DMS53 (cell line): ENCODE measurements at places on chromosomes 12 and 14.
A peak's percentile ranks its signal among the peaks of the same experiment; 100 is the strongest.

GRCh38 chr12:29403991-29404390 is 23.0 kb upstream of the ERGIC2 start:
- no peak for DNase-seq

GRCh38 chr14:104514156-104514848 is 65.3 kb upstream of the C14orf180 start:
- DNase-seq, result no peak

GRCh38 chr12:132161796-132162507 is 17.7 kb downstream of the NOC4L start:
- DNase-seq, result no peak

DNA sequence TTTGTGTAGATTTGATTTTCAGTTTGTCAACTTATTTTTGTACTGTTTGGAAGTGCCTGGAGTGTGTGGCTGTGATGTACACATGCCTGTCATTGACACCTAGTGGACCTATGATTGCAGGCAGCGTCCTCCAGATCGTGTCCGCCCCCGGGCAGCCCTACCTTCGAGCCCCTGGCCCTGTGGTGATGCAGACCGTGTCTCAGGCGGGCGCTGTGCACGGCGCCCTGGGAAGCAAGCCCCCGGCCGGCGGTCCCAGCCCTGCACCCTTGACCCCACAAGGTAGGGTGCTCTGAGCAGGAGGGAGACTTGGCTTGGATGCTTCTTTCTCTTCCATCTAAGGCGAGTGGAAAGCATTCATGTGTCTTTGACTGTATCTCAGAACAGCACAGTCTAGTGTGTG is 75.8 kb downstream of the EP400 start:
- no peak for DNase-seq

GRCh38 chr14:103801459-103801858 is 45.9 kb downstream of the PPP1R13B start:
- no peak for DNase-seq

DNA sequence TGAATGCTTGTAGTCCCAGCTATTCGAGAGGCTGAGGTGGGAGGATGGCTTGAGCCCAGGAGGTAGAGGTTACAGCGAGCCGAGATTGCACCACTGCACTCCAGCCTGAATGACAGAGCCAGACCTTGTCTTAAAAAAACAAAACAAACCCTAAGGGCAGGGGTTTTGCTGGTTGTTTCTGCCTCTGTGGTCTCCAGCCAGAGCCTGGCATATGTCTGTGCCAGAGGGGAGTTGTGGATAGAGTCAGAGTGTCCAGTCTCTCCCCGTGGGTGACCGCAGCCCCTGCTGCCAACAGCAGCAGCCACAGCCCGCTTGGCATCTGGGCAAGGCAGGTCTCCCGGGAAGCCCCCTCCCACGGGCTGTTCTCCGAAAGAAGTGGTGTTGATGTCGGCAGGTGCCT is 37.6 kb downstream of the MVK start:
- no peak for DNase-seq

DNA sequence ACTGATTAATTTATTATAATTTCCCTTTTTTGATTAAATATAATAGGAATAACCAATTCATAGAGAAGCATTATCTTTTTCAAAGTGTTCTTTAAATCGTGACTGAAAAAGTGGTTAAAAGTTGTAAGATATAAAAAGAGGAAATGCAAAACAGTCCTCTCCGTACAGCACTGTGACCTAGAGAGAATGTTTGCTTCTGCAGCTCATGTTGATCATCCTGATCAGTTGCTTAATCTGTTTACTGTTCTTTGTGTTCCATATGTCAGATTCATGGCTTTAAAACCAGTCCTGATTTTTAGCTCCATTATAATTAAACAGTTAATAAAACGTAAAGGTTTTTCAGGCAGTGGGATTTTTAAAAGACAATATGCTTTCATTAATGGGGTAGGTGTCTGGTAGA is 4.7 kb downstream of the TTC8 start:
- no peak for DNase-seq

GRCh38 chr12:120062976-120063579 is 53.5 kb downstream of the RAB35 start:
- DNase-seq, result no peak

- DNase-seq, result peak; percentile 97
These were observed 237.9 kb downstream of the IPO8 start for GRCh38 chr12:30457621-30458289.

- no peak for DNase-seq
These were observed 36.7 kb upstream of the TMEM233 start for GRCh38 chr12:119556854-119557253.

DNA sequence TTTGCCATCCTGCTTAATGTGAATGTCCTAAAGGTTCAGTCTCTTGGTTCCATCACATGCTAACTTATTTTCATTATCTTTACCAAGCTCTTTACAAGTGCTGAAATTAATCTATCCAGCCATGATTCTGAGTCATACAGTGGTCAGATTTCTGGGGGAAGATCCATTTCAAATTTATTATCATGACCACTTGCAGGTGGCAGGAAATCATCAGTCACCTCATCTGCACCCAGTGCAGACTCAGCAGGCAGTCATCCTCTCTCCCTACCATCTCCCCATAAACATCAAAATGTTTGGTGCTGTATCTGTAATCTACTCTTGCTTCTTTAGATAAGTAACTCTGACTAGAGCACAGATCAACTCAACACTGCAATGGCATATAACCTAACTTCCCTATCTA is 23.5 kb downstream of the ATG14 start:
- DNase-seq, result no peak

DNA sequence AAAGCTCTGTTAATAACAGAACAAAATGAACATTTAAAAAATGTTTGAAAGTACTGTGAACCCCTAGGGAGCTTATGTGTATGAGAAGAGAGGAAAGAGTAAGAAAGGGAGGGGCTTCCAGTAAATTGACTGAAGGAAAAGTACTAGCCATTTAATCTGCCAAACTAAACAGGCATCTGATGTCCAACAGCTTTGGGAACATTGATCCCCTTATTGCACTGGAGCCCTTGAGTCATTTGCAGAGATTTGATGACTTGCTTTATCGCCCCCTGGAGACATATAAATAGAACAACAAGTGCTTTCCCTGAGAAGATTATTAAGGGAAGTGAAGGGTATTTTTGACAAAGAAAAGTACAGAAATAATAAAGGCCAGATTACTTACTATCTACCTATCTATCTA is 319.3 kb upstream of the NOVA1 start:
- DNase-seq, result peak; percentile 35

DNA sequence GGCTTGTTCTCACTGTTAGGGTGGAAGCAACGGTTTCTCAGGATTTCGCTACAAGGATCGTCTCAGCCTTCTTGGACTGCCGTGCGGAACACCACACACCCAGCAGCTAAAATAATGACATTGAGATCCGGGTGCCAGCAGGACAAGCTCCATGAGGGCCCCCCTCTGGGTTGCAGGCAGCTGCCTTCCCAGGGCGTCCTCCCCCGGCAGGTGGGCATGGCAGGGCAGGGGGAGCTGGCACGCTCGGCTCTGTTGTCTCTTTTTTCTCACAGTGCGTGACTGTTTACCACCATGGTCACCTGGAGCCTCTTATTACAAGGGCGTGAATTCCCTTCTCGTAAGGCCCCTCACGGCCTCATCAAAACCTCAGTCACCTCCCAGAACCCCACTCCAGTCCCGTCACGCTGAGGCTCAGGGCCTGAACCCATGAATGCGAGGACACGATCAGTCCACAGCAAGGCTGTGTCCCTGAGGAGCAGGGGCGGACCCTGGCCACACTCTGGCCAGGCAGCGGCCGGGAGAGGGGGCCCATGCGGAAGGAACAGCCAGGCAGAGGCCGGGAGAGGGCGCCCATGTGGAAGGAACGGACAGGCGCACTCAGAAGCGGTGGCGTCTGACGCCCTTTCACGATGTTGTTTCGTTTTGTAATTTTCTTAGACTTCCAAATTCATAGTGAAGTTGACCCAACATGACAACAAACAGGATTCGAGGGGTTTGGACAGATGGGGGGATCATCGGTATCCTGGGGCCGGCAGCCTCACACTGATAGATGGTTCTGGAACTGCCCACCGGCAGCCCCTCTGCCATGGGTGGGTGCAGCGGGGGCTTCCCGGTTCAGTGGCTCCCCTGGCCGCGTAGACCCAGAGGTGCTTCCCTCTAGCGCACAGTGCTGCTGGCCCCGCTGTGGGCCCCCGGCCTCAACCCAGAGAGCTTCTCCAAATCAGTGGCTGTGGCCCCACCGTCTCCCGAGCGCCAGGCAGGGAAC is 10.0 kb downstream of the LRCOL1 start:
- DNase-seq, result peak; percentile 91

DNA sequence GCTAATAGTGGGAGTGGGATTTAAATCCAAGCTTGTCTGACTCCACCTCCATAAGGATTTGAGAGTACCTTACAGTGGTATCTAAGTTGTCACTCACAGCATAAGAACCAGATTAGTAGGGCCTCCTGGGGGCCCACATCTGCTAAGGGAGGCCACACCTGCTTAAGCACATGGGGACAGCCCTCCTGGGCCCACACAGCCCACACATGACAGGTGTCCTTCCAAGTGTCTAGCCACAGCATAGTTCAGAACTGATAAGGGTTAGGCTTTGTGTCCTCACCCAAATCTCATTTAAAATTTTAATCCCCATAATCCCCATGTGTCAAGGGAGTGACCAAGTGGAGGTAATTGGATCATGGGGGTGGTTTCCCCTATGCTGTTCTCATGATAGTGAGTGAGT is 186.0 kb upstream of the HMGA2 start:
- no peak for DNase-seq

DNA sequence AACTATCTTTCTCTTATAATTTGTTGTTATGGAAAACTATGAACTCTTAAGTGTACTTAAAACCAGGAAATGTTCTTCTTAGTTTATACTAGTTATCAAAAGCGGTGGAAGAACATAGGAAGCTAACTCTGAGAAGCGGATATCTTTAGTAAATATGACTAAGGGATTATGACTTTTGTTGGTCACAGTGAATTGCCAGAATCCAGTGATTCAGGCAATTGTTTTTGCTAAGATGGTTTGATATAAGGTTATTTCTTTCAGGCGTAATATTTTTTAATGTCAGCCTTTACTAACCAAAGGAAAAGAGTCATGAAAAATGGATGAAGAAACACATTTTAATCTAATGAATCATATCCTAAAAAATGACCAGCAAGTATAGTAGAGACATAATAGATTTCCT is 473.5 kb downstream of the FOXG1 start:
- no peak for DNase-seq

GRCh38 chr12:46209170-46209569 is 59.7 kb downstream of the SLC38A1 start:
- peak; percentile 59 for DNase-seq

GRCh38 chr14:30813216-30813615 is 61.1 kb upstream of the COCH start:
- DNase-seq, result no peak

DNA sequence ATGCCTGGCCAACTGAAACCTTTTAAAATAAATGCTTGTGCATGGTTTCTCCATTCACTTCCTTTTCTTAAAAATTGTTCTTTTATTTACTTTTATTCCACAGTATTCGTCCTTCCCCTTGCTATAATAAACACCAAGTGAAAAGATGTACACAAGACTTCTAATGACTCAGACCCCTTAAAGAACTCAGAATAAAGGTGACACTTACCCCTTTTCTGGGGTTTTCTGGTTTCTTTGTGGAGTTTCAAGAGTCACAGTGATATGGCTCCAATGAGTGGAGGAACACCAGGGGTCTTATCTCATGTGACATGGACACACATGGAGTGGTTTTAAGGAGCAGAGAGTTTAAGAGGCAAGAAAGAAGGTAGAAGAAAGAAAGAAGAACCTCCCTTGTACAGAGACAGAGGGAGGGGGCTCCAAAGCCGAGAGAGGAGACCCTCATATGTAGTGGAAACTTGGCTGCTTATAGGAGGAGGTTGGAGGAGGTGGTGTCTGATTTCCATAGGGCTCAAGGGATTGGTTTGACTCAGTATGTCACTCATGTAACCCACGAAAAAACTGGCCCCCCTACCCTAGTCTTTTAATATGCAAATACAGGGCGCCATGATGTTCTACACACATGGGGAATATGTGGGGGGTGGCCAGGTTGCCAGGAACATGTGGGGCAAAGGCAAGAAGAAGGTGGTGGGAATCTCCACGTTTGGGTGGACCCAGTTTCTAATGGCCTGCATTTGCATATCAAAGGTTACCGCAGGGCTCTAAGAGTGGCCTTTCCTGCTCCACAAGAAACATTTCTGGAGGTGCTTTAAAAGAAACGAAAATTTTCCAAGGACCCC is 22.1 kb upstream of the CD69 start:
- DNase-seq, result no peak

DNA sequence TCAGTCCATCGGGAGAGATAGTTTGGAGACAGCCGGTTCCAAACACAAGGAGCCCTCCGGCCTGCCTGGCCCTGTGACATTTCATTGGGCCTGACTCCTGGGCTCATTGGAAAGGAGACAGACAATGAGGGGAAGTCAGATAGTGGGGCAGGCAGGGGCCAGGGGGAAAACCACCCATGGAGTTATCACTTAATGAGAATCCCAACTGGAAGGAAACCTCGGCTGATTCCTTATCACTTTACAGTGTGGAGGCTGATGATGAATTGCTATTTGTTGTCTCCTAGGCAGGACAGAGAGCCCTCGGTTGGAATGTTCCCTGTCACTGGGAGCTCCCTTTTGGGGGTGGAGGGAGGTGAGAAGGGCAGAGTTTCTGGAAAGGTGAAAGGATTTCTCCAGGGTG is 44.4 kb downstream of the TBX5 start:
- DNase-seq, result no peak

DNA sequence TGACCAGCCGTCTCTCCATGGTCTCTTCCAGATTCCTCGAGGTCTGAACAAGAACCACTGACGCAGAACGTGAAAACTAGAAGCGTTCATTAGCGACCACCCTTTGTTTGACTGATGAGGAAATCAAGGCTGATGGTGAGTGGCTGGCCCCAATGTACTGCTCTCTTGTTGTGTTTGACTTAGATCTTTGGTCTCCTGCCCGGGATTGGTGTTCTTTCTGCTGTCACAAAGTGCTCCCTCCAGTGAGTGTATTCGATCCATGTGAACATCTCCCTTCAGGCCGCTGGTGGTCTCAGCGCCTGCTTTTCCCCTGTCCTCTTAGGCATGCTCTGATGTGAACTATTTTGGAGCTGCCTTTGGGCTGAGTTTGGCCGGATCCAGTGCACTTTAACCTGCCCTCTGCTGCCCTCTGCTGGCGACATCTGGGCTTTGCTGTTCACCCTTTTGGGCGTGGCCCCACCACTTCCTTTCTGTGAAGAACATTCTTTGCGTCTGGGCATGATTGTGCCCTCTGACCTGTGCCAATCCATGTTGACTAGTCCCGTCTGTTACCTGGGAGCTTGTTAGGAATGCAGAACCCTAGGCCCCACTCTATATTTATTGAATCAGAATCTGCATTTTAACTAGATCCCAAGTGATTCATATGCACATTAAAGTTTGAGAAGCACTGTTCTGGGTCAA is 279.1 kb downstream of the TTC6 start:
- peak; percentile 73 for DNase-seq

GRCh38 chr12:115871714-115872113 is 405.8 kb downstream of the MED13L start:
- DNase-seq, result peak; percentile 97

- no peak for DNase-seq
These were observed 55.6 kb downstream of the NT5DC3 start for GRCh38 chr12:103785243-103786031.

DNA sequence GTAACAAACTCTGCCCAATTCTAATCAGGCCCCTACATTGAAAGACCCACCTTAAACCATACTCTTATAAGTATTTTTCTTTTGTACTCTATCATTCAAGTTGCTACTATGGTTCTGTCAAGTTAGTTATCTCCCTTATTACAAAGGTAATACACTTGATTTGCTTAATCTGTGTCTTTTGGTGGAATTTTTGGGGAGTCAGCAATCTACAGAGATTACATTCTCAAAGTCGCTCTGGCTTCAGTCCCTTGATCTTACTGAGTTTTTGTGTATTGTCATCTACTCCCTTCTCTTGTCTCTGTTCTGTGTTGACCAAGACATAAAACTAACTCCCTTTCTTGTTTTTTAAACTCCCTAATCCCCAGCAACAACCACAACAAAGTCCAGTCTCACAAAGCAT is 353.1 kb downstream of the LRIG3 start:
- no peak for DNase-seq
